Kidney (tissue), 22 donors: ENCODE measurements at places on chromosomes 6 and 20. TPM values are rescaled to one million over a fixed set of nuclear protein-coding genes. Genes with fewer than 3 reads are reported as not detected.

DNA sequence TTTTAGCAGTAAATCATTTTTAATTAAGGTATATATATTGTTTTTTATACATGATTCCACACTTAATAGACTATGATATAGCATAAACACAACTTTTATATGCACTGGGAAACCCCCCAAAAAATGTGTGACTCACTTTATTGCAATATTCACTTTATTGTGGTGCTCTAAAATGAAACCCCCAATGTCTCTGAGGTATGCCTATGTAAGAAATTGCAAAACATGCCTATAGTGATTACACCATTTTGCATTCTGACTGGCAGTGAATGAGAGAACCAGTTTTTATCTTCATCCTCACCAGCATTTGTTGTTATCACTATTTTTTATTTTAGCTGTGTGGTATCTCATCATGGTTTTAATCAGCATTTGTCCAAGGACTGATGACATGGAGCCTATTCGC is 8.5 kb upstream of the CST11 start:
- H3K4me3 ChIP-seq: no peak overlapping the region
- H3K4me1 ChIP-seq: no peaks in the 10 kb centered on the region

Gene ACTL10
- 3.0 TPM for total RNA-seq

- no peaks in the 10 kb centered on the region for H3K27me3 ChIP-seq
- no peak overlapping the region for H3K27ac ChIP-seq
- H3K4me1 ChIP-seq: no peaks in the 10 kb centered on the region
- H3K4me3 ChIP-seq: no peak overlapping the region
- H3K36me3 ChIP-seq: no peaks in the 10 kb centered on the region
Measured at GRCh38 chr6:168507730-168508129, 66.7 kb downstream of the SMOC2 start.

Gene SPATS1
- total RNA-seq: not detected

- no peak for DNase-seq
- no peaks in the 10 kb centered on the region for H3K36me3 ChIP-seq
- no peaks in the 10 kb centered on the region for H3K27me3 ChIP-seq
- H3K4me1 ChIP-seq: peaks cover 16% of the 10 kb centered on the region
Measured at GRCh38 chr20:34110745-34111641, 1.1 kb downstream of the EIF2S2 start.

Gene HRH3
- total RNA-seq: not detected
